ENCODE measurements at places on chromosomes 6 and 20.

DNA sequence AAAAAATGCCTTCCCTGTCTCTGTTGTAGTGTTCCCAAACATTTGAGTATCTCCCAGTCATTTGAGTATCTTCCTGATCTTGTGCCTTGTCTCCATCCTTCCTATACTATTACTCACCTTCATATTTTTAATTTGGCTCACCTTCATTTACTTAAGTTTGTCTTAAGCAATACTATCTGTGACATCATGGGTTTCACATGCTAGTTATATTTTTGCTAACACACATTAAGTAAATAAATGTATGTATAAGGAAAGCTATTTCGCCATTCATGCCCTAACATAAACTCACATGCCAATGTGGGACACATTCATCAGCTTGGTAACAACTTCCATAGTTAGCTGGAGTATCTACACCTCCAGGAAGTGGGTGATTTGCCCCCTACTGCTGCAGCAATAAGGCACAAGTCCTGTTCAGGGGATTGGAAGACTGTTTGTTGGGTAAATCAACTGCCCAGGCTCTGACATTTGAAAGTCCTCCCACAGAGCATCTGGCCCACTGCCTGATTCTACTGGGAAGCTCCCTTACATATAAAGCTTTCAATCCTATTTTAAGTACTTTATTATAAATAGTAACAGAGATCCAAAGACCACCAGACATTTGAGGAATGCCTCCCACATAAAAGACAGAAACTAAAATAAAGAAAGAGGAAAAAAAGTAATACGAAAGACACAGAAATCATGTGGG lies 132.3 kb downstream of the ISM1 start:
- no peak for DNase-seq

DNA sequence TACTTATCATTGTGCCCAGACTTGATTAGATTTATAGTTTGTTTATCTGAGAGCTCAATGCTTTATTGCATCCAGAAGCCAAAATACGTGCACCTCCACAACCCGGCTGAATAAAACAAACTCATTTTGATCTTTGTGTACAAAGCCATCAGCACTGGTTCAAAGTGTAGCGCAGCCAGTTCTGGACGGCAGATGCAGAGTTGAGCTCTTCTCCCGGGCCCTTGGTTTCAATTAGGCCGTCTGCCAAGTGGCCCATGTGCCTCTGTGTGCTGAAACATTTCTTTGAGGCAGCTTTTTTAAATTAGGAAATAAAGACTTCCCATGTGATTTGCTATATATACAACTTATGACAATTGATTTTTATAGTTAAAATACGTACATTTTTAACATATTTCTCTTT lies 96.2 kb upstream of the RSPO3 start:
- no peak for DNase-seq

DNA sequence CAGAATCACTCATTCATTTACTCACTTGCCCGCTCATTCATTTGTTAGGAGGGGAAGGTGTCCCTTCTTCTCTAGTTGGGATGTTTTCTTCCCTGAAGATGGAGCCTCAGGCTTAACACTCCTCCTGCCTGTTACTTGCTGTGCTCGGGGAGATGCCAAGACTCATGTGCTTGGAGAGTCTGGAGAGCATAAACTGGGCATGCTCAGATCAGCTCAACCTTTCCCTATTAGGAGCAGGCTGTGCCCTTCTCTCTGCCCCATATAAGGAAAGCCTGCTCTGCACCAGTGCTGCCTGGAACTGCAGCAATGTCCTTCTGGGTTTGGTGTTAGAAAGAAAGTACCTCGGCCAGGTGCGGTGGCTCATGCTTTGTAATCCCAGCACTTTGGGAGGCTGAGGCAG lies 18.0 kb upstream of the UBE2V1 start:
- DNase-seq = no peak

GRCh38 chr20:20624914-20625313 lies 87.5 kb downstream of the RALGAPA2 start:
- DNase-seq = no peak

Data from iPS DF 19.7 (cell line).